Midbrain (tissue), 1 donor: ENCODE measurements at places on chromosomes 1 and 21.
A peak's percentile ranks its signal among the peaks of the same experiment; 100 is the strongest.

GRCh38 chr1:79215311-79215710 is 208.8 kb upstream of the ADGRL4 start:
- DNase-seq = no peak

DNA sequence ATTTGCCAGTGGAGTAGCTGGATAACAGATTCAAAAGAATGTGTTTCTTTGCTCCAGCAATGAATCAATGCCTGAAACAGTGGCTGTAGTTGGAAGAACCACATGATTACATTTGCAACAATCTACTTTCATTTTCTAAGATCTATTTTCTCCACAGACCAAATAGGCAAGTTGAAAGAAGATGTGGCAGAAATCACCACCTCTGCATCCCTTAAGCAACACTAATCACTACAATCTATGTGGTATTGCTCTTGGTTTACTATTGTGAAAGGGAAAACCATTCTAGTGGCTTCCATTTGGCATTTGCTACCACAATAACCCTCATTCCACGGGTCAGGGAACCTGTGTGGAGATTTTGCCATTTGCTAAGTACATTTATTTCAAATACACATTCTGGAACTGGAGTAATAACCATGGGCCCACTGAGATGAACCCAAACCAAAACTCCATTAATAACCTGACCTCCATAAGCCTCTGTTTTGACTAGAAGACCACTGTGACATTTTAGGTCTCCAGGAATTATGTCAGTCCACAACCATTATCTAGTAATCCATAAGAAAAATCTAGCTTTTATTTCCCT is 66.3 kb downstream of the C1orf185 start:
- no peak for DNase-seq

GRCh38 chr1:87986130-87986866 is 657.6 kb downstream of the LMO4 start:
- DNase-seq = no peak

DNA sequence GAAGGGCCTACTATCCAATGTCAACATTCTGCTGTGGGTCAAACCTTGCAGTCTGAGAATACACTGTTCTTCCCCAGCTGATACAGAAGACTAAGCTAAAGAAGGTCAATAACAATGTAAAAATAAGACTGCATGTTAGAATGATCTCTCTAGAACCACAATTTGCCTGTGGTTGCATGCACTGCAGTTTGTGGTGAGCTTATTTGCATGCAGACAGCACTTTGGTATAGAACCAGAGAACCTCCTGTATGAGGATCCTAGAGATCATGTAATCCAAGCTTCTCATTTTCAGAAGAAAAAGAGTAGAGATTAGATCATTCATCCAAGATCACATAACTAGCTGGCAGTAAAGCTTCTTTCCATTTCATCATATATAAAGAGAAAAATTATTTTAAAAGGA is 15.8 kb downstream of the SYNJ1 start:
- no peak for DNase-seq

DNA sequence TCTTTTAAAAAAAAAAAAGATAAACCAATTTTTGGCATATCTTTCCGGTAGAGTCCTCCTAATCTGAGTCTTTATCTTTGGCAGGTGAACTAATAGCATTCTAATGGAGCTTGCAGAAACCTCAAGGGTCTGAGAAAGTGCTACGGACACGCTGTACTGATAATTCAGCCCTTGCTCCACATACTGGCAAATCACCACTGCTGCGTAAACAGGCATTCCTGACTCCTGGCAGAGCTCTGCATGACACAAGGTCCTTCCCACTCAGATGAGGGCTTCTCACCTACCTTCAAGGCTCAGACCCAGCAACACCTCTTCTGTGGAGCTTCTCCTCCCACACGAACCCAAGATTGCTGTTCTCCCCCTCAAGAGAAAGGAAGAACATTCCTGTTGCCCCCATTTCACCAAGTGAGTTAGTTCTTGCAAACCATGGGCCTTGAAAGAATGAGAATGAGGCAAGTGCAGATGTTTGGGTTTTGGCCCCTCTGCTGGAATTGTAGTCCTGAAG is 48.0 kb downstream of the LYST start:
- DNase-seq = no peak

DNA sequence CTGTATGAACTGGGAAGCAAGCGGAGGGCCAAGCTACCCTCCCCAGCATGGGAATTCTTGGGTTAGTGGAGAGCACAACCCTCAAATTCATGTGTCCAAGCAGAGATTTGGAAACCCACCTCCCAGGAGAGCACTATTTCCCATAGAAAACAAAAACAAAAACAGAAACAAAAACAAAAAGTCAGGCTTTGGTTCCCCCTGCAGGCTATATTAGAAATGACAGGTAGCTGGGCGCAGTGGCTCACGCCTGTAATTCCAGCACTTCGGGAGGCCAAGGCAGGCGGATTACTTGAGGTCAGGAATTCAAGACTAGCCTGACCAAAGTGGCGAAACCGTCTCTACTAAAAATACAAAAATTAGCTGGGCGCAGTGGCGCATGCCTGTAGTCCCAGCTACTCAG is 10.8 kb downstream of the MINDY1 start:
- DNase-seq = peak; percentile 38

DNA sequence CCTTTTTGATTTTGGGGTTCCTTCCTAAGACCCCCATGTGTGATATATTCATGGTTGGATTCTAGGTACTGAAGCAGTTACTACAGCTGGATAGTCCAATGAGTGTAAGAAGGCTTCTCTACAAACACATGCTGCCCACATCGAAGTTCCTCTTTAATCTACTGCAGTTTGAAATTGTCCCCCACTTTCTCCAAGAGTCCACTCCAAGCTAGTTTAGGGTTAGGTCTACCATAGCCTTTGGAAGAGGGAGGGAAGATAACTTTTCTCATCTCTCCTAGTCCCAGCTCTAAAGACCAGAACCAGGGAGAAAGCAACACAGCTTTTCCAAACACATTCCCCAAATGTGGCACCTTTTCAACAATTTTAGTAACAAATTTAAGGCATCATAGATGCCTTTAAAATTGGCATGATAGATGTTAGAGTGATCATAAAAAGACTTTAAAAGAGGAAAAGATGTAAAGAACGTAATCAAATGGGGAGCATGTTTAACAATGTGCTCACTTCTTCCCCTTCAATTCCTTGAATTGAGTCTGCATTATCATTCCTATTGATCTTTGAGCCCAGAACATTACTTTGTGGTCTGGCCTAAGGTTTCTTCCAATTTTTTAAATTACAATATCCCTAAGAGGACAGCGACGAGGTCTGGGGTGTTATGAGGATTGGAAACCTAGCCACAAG is 1.0 kb upstream of the EXO1 start:
- DNase-seq = no peak

- no peak for DNase-seq
These were observed 68.3 kb downstream of the CHIA start for GRCh38 chr1:111358964-111359363.

GRCh38 chr1:54795356-54795665 is 5.8 kb downstream of the TTC22 start:
- no peak for DNase-seq

GRCh38 chr1:68301471-68302001 is 69.2 kb upstream of the WLS start:
- DNase-seq = no peak

DNA sequence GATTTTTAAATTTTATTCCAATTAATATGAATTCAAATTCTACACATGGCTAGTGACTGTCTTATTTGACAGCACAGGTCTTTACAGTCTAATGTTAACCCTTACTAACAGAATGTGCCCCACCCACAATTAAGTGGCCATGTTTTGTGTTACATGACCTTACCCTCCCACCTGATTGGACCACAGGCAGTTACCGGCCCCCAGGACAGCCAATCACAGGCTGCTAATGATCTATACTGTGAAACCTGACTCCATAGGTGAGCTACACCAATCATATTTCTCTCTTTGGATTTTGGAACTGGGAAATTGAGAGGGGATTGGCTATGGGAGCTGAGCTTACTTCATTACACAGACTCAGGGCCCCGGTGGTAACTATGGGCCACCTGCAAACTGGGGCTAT is 27.5 kb downstream of the ZP4 start:
- no peak for DNase-seq

DNA sequence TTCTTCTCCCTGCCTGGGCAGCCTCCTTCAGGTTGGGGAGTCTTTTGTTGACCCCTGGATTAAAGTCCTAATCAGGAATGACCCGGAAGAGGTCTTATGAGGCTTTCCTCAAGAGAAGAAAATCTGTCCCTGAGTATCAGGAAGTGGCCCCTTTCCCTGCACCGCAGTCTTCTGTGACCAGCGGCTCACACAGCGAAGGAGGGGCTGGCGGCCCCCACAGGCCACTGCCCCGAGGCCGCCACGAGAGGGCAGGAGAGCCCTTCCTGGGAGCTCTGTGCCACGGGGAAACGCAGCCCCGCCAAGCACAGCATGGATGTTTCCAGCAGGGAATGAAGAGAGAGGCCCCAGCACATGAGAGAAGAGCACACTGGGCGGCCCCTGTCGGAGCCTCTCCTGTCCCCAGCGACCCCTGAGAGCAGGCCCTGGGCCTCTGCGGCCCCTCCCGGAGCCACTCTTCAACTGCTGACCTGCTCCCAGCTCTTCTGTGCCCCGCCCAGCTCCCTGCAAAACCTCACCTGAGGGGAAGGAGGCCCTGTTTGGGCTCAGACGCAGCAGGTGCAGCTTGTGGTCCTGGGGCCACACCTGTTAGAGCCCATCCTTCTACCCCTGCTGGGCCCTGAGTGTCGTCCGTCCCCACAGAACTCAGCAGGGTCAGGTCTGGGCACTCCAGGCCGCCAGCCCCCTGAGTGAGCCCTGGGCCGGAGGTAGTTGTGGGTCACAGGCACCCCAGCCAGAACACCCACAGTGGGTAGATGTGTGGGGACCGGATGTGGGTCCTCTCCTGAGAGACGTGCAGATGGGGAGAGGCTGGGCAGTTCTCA is 4.9 kb upstream of the POFUT2 start:
- DNase-seq = peak; percentile 88

- DNase-seq = no peak
These were observed 229.7 kb upstream of the FMN2 start for GRCh38 chr1:239861985-239862384.

DNA sequence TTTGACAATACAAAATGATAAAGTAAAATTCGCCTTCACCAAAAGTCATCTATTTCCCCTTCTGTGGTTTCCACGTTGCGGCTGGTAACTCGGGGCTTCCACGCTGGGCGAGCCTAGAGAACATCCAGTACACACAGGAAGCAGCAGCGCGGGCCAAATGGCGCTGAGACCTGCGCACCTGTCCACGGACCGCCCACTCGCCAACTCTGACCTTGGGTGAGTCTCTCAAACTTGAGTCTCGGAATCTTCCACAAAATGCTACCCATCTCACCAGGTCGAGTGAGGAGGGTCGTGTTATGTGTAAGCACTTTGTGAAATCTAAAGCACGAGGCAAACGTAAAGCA is 820 bp upstream of the TTF2 start:
- no peak for DNase-seq

GRCh38 chr1:219661464-219662092 is 48.7 kb upstream of the ZC3H11B start:
- peak; percentile 81 for DNase-seq

- no peak for DNase-seq
These were observed 122.2 kb downstream of the RUNX1 start for GRCh38 chr21:34926803-34927467.
